ENCODE measurements at places on chromosomes 7 and 10.

DNA sequence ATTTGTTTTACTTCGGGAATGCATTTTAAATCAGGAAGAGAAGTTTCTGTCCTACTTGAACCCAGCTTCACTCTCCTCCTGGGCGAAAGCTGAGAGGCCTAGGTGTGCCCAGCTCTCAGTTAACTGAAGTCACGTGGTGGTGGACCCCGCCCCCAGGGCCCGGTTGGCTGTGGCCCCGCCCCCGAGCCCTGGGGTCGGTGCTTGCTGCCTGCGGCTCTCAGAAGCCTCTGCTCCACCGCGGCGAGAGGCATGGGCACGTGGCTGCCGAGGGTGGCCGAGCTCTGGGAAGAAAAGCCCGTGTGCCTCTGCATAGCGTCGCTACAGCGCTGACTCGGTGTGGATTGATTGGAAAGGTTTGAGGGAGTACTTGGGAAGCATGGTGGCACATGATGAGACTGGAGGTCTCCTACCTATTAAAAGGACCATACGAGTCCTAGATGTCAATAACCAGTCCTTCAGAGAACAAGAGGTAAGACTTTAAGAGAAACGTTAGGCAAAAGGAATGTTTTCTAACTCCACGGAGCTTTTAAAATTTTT lies 34.1 kb downstream of the NET1 start:
- DNase-seq = no peak

- DNase-seq = no peak
Measured at GRCh38 chr10:114071178-114071577, 27.5 kb downstream of the ADRB1 start.

DNA sequence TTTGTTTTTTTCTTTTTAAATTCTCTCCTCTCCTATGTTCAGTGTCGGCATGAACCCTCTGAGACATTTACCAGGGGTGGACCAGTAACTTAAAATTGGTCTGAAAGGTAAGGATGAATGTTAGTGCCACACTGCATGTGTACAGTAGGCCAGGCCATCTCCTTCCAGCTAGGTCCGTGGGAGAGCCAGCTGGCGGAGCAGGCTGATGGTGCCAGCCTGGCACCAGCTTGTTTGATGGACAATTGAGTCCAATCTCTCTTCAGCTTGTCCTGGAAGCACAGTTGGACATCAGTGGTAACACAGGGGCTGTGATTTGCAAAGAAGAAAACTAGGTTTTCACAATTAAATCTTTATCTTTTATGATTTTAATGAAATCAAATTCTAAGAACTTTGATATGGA lies 136.5 kb downstream of the CNNM2 start:
- no peak for DNase-seq

DNA sequence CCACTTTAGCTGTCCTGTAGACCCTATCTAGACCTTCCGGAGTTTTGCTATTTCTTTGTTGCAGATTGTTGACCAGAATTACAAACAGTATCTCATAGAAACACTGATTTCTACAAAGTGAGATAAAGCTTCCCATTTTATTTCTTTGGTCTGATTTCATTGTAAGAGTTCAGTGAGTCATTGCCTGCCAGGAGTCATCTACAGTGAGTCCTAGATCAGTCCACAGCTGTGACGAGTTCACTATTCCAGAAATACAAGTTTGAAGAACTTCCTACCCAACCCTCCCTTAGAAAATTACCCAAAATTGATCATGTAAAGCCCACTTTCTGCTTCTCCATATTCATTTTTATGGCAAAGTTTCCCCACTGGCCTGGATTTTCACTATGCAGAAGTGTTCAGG lies 905.5 kb downstream of the CNTNAP2 start:
- DNase-seq = no peak

- DNase-seq = no peak
Measured at GRCh38 chr7:116426428-116427156, 72.9 kb upstream of the CAV2 start.

DNA sequence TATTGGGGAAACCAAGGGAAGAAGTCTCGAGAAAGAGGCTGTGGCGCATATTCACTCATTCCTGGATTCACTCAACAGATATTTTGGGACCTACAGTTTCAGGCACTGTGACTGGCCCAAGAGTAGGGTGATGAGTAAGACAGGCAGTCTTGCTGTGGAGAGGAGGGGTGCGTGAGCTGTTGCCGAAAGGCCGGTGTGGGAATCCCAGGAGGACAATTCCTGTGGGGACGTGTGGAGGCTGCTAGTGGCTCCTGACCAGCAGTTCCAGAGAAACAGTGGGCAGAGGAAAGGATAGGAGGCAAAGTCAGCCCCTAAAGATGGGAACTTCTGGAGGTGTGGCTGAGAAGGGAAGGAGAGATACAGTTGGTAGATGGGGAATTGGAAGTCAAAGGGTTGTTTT lies 59.3 kb upstream of the GRB10 start:
- DNase-seq = no peak

DNA sequence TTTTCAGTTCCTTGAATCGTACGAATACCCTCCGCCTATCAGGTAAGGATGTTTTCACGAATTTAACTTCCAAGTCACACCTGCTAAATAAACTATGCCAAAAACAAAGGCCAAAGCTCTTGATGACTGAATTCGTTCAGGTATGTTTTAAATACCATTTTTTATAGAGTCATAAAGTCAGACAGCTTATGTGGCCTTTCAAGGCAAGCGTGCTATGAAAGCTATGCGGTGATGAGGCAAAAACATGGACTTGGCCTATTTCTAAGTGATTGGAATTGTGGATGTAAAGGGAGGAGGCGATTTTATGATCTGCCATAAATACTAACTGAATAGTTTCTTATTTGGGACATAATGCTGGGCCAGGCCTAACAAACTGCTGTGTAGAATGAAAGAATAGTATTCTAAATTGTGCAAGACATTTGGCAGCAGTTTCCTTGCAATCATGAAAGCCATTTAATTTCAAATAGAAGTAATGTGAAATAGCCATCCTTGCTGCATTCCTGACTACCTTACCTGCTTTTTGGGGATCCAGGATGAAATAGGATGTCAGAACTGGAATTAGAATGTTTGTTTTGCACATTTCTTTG lies 14.0 kb downstream of the SLC39A12 start:
- no peak for DNase-seq

Measured in SIG-M5 (cell line).